Fibroblast of the aortic adventitia (primary cell): ENCODE measurements at places on chromosomes 16 and 17. TPM values are rescaled to one million over a fixed set of nuclear protein-coding genes. Genes with fewer than 3 reads are reported as not detected.
A peak's percentile ranks its signal among the peaks of the same experiment; 100 is the strongest.

DNA sequence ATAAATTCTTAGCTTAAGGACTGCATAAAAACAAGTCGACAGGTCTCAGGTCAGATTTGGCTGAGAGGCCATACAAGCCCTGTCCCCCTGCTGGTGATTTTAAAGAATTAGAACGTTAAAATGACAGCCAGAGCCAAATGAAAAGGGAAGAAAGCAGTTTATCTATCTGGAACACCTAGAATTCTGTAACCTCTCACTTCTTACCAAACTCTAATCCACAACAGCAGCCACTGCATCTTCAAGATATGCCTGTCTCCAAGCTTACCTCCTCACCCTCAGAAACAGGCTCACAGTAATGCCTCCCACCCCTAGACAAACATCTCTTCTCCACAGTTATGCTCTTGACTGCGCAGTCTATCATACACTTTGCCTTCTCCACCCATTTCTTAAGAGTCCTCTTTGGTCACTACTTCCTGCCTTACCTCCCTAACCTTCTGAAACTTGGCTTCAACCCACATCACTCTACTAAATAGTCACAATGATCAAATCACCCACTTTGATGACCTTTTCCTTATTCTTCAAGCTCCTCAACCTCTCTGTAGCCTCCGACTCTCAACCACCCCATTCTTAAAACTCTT is 14.2 kb downstream of the ANKFY1 start:
- peak; percentile 68 for DNase-seq

- DNase-seq: no peak
Measured at GRCh38 chr17:40130352-40131042, 8.7 kb downstream of the MSL1 start.

DNA sequence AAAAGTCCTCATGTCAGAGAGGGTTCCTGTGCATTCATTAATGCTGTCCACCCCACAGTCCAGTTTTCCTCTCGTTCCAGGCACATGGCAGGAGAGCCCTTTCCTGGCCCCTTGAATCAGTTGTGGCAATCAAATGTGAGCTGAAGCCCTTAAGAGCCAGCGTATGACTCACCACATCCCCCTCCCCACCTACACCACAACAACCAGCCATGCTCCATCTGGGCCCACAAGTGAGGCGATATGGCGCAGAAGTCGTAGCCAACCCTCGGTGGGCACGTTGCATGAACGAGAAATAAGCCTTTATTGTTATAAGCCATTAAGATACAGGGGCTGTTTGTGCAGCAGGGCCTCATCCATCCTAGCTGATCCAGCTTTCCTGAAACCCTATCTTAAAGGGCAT is 28.2 kb downstream of the GRIN2A start:
- no peak for DNase-seq

DNA sequence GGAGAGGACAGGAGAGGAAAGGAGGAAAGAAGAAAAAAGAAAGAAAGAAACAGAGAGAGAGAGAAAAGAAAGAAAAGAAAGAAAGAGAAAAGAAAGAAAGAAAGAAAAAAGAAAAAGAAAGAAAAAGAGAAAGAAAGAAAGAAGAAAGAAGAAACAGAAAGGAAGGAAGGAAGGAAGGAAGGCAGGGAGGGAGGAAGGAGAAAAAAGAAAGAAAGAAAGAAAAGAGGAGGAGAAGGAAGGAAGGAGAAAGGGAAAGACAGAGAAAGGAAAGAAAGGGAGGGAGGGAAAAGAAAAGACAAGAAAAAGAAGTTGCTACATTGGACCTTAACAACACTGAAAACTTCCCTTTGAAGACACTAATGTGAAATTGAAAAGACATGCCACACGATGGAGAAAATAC is 56.6 kb upstream of the CCL2 start:
- no peak for DNase-seq

- DNase-seq: no peak
Measured at GRCh38 chr17:70109497-70109896, 34.5 kb downstream of the KCNJ16 start.

DNA sequence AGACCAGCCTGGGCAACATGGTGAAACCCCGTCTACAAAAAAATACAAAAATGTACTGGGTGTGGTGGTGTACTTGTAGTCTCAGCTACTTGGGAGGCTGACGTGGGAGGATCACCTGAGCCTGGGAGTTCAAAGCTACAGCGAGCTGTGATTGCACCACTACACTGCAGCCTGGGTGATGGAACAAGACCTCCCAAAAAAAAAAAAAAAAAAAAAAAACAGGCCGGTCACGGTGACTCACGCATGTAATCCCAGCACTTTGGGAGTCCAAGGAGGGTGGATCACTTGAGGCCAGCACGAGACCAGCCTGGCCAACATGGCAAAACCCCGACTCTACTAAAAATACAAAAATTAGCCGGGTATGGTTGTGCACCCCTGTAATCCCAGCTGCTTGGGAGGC is 12.7 kb upstream of the APPBP2 start:
- DNase-seq: no peak

DNA sequence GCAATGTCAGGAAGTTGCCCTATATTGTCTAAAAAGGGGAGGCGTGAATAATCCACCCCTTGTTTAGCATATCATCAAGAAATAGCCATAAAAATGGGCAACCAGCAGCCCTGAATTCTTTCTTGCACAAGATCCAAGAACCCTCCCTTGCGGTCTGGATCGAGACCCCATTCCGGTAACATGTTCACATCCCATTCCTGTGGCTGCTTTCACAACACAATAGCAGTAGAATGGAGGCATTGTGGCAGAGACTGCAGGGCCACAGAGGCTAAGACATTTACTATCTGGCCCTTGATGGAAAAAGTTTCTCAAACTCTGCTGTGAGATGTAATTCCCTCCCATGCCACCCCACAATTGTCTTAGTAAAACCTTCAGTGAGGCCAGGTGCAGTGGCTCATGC is 73.2 kb downstream of the RMI2 start:
- peak; percentile 19 for DNase-seq

DNA sequence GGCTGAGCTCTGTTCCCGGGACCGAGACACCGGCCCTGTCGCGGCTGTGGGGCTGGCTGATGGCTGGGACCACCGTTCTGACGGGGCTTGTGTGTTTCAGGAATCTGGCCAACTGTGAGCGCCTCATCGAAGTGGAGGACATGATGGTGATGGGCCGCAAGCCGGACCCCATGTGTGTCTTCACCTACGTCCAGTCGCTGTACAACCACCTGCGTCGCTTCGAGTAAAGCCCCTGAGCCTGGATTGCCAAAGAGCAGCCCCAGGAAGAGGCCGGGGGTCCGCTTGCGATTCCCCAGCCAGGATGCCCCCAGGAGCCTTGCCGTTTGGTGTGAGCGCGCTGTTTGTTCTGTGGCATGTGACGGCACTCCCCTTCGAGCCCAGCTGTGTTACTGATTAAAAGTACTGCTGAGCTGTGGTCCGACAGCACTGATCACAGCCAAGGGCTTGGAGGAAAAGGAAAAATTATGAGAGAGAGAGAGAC is 23.0 kb downstream of the SMTNL2 start:
- no peak for DNase-seq

DNA sequence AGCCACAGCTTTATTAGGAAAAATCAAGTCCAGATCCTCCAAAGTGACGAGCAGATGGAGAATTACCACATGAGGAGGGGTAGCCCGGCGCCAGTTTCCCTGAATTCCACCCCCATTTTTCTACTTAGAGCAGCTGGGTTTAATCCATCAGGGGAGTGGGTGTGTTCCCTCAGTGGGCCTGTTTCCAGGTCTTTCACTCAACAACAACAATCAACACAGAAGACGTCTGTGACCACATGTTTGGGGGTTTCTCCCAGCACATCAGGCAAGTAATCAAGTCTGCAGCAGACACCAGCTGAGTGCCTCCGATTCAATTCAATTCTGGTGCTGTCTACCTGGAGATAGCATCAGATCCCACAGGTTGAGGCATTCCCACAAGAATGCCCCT is 6.8 kb downstream of the SLC6A2 start:
- no peak for DNase-seq

- DNase-seq: no peak
Measured at GRCh38 chr16:77330332-77331042, 104.3 kb downstream of the ADAMTS18 start.

DNA sequence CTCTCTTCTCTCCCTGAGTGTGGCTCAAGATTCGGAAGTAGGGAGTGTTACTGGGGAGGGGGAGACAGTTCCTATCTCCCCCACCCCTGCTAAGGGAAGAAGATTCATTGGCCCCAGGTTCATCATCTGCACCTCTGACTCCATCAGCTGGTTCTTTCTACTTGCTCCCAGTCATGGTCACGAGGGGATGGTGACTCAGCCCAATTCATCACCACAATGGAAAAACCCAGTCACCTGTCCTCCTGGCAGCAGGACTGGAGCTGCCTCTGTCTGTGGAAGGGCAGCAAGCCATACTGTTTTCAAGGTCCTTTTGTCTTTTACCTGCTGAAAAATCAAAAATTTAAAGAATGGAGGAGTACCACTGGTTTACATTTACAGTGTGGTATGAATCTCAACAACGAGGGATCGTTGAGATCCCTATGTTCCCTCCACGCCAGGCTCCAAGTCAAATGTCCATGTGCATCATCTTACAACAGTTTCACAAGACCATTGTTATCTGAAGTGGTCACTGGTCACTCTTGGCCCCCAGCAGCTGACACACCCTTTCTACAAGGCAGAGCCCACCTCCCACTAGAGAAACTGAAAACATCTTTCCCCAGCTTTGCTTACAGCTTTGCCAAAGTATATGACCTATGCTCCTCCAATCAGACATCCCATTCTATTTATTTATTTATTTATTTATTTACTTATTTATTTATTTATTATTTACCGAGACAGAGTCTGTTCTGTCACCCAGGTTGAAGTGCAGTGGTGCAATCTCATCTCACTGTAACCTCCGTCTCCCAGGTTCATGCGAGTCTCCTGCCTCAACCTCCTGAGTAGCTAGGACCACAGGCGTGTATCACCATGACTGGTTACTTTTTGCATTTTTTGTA is 40.4 kb upstream of the NDRG4 start:
- peak; percentile 80 for DNase-seq

DNA sequence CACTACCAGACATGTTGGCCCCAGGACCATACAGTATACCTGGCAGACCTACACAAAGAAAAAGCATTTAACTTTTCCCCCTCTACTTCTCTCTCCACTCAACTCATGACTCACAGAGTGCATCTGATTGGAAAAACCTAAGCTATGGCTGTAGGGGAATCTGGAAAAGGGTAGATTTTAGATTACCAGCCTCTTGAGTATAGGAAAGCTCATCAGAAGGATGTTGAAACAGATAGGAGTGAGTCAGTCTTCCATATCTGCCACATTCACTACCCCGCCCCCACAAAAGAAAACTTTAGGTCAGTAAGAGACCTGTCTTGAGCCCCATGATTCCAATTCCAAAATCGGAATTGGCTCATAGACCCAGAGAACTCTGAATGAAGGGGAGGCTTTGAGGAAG is 12.3 kb downstream of the KRT9 start:
- peak; percentile 51 for DNase-seq

DNA sequence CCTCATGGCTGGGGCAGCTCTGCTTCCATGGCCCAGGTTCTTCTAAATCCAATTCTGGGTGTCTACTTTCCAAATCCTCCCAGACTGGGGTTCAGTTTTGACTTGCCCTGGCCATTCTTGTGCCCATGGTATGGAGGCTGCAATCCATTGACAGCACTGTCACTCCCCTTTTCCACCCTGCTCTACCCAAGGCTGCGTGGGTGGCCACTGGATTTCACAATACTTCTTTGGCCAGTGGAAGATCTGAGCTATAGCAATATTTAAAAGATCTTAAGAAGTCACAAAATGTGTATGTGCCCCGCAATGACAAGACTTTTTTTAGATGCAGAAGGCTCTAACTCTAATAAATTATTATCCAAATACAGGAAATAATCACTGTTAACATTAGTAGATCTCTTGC is 329.4 kb upstream of the CCL2 start:
- no peak for DNase-seq

DNA sequence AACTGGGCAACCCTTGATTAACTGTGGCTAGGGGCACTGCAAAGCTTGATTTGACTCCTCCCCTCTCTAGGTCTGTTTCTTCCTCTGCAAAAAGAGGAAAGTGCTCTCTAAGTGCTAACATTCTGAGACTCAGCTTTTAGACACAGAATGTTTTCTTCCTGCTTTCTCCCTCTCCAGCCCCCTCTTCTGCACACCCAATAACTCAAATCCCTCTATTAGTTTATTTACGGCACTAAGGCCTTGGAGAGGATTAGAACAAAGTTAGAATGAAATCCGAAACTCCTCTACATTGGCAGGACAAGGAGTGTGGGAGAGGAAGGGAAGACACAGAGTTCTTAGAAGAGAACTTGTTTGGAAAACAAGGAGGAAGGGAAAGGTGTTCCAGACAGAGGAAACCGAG is 3.3 kb upstream of the SBK1 start:
- no peak for DNase-seq

DNA sequence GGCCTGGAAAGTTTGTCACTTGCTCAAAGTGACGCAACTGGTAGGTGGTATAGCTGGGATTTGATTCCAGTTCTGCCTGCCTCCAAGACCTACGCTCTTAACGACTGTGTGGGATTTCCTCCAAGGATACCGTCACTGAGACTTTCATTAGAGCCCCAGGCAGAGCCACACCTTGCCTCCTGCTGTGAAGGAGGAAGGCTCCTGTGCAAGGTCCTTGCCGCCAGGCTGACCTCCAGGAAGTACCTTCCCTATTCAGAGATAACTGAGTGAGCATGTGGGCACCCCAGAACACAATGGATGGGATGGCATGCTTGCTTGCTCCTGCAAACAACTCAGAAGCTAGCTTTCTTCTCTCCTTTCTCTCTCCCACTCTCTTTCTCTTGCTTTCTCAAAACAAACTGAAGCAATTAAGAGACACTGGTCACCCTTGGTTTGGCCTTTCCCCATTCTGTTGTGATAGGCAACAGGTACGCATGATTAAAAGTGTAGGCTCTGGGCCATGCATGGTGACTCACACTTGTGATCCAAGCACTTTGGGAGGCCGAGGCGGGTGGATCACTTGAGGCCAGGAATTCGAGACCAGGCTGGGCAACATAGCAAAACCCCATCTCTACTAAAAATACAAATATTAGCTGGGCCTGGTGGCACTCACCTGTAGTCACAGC is 30.7 kb downstream of the CACNG3 start:
- no peak for DNase-seq

DNA sequence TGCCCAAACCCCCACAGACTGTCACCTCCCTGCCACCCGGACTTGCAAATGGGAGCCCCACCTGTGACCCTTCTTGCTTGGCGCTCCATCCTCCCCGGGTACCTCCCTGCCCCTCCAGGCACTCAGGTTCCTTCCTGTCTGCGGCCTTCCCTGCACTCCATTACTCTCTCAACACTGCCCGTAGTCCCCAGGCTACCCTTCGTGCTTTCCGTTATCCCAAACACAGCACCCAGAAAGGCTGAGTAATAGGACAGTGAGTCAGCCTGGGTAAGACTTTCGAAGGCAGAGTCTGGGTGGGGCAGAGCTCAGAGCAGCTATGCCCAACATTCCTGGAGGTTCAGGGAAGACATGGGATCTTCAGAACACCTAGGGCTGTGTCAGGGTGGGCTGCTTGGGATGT is 16.6 kb upstream of the C16orf74 start:
- peak; percentile 82 for DNase-seq

Gene DNAAF8
- 1.4 TPM in 1 of 2 replicates, not detected in the other for total RNA-seq

Gene KRT17
- 0.57 TPM in 1 of 2 replicates, not detected in the other for total RNA-seq

Gene CMTM2
- not detected in 2 replicates for total RNA-seq

Gene C16orf74
- 0.81 and 12.0 TPM in 2 replicates for total RNA-seq

Gene KRTAP16-1
- not detected in 2 replicates for total RNA-seq

Gene CCL8
- total RNA-seq: not detected in 2 replicates

Gene PIP4K2B
- total RNA-seq: 25.2 and 56.8 TPM in 2 replicates

Gene GRN
- total RNA-seq: 241 and 592 TPM in 2 replicates

Gene IL21R
- total RNA-seq: 0.54 TPM in 1 of 2 replicates, not detected in the other
